ENCODE measurements at places on chromosomes 13 and 19.

DNA sequence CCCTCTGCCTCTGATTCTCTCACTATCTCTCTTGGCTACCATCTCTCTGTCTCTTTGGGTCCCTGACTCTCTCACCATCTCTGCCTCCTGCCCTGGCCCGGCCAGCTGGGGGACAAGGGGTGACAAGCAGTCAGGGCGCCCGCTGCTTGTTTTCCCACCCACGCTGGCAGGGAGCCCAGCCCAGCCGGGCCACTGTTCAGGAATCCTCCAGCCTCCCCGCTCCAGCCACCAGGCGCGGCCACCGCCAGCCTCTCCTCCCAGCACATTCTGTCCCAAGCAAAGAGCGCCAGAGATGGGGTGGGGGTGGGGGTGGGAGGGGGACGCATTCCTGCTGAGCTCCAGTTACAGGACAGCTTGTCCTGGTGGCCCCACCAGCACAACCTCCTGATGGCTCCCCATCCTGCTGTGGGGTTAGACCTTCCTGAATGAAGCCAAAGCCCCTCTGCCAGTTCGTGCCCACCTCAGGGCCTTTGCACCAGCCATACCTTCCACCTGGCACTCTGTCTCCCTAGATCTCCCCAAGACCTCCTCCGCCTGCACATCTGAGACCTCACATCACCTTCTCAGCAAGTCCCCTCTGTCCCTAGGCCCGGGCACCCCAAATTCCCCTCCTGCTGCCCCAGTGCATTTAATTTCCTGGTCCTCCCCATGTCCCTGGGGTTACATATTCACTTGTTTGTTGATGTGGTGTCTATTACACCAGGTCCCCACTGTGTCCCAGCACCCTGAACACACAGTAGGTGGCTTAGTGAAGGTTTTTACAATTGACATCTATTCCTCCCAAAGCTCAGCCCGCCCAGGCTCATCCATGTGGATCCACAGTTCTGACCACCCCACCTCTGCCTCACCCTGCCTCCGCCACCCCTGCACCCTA is 12.5 kb downstream of the ARRDC2 start:
- no peak for DNase-seq

GRCh38 chr19:48354332-48354992 is 9.3 kb downstream of the TMEM143 start:
- DNase-seq: no peak

- peak; percentile 13 for DNase-seq
Observed at GRCh38 chr19:2385053-2385721, 25.1 kb downstream of the TMPRSS9 start.

DNA sequence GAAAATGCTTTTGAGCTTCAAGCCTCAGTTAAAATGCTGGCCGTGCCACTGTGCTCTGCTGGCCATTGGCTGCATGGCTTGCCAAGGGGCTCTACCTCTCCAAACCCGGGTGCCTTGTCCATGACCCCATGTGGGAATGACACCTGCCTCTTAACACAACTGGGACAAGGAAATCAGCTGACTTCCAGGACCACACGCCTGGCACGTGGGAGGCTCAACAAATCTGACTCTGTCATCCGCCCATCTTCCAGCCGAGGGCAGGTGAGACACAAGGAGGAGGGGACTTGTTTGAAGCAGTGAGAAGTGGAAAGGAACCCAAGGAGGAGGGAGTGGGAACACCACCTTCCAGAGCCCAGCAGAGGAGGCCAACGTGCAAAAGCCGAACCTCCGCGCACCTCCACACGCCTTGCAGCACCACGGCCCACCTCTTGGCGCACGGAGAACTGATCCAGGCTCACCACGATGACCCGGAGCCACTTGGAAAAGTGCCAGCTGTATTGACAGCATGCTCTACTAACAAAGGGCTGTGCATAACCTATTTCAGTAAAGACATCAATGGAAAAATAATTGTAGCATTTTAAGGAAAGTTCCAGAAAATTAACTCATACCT is 38.3 kb downstream of the COL4A1 start:
- no peak for DNase-seq

DNA sequence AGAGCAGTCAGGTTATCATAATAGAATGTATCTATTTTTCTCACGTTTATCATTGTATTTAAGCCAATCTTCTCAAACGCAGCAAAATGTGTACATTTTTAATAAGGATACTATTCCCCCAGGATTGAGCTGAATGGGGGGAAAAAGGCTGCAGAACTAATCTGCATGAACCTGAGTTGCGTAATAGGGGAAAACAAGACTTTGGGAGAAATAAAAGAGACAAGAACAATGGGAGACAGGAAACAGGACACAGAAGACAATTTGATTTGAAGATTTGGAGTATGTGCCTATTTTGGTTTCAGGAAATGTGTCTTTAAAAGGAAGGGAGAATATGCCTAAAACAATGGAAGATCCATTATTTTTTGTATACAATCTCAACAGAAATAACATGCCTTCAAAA is 844.5 kb downstream of the DIAPH3 start:
- DNase-seq: no peak
